ENCODE measurements at places on chromosomes 7 and 10.

DNA sequence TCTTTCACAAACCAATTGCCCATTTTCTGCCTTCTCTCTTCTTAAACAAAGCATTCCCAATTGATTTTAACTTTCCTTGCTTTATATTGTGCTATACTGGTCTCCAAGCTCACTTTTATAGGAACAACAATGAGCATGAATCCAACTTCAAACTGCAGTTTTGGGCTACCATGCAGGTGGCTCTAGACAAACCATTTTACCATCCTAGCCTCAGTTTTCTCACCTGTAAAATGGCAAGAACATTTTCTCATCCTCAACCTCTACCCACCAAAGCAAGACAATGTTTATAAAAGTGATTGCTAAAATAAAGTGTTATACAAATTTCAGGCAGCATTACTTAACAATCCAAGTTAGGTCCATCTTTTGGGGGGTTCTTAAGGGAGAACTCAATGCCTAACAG, 66.8 kb upstream of the ASAH2 start:
- no peak for DNase-seq

DNA sequence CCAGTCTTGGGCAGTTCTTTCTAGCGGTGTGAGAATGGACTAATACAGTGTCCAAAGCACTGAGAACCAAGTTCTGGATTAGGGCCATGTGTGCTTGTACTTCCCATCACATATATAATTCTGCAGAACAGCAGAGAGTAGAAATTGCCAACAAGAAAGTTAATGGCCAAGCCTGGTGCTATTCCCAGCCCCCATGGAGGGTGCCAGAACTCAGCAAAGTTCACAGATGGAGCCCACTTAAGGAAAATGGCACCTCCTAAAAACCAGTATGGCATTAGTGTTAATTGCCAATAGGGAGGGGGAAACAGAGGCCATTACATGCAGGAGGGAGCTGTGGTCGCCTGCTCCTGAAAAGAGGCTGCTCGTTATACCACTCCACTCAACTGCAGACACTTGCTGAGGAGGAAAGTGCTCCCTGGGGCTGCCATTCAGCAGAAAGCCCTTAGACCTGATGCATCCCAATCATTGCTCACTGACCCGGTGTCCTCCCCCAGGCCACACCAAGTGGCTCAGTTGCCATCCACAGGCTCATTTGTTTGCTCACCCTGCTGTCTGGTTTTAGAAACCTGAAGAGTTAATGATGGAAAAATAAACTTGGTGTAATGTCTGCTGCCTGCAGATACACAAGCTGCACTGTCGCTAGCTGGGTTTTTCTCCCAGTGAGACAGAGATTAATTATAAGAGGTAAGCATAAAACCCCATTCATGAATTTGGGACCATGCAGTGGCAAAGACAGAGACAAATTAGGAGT, 280.6 kb downstream of the GFRA1 start:
- DNase-seq = no peak

DNA sequence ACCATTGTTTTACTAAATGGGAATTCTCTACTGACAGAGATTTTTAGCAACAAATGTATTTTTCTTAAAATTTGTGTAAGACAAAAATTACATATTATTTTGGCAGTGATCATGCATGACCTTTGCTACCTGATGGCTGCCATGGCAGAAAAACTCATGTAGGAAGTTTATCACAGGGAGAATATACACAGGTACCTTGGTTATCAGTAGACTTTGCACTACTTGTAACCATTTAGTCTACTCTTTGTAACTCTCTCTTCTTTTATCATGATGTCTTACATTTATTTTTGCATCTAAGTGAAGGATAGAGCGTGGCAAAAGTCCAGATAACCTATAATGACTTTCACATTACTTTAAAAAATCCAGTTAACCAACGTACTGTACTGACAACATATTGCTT, 34.1 kb downstream of the REEP3 start:
- DNase-seq = no peak

DNA sequence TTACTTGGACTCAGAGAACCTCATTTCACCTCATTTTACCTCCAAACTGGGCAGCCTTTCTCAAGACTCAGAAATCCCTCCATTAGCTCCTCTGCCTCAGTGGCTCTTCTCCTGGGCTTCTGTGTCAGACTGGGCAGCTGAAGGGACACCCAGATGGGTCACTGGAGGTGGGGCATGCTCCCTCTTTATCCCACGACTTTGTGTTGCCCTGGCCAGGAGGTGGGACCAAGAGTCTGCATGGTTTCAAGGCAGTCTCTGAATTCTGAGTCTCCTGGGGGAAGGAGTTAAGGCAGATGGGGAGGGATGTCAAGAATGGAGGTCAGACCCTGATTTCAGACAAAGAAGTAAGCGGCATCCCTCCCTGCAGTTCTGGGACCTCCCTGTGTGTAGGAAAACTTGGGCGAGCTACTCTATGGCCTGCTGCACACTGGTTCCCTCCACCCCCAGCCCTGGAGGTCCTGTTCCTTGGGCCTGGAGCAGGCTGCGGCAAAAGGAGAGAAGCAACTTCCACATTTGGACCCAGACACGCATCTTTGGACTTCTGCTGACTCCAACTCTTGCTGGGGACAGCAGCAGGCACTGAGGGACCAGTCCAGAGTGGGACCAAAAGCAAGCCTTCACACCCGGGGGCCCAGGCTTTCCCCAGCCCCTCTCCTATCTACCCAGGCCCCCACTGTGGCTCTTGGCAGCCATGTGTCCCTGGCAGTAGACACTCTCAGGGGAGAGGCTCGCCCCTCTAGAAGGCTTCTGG, 10.8 kb downstream of the POLL start:
- no peak for DNase-seq

DNA sequence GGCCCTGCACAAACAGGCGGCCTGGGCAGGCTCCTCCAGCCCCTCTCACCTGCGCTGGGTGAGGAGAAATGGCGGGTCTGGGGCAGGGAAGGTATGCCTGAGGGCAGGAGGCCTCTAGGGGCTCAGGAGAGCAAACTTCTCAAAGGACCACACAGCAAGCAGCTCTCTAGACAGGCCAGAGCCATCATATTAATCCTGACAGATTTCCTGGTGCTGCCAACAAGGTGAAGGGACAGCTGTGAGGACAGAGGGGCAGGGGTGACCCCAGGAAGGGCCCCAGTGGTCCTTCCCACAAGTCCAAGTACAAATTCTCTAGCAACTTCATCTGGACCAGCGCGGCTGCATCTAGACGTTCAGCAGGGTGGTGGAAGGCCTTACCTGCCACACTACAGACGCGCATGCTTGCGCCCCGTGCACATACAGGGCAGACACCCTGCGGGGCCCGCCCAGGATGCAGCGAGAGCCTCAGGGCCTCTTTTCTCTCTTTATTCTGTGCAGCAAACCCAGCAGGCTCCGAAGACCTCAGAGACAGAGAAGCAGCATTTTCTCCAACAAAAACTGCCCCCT, 62.1 kb downstream of the ZRANB1 start:
- no peak for DNase-seq
